Stimulated activated naive CD8-positive, alpha-beta T cell treated with anti-CD3 and anti-CD28 coated beads, Interleukin-15, Interleukin-2, amounts not matched to agents 100 U/mL and 50 U/mL, for 24 hours (primary cell): ENCODE measurements at places on chromosomes 5 and 9.

DNA sequence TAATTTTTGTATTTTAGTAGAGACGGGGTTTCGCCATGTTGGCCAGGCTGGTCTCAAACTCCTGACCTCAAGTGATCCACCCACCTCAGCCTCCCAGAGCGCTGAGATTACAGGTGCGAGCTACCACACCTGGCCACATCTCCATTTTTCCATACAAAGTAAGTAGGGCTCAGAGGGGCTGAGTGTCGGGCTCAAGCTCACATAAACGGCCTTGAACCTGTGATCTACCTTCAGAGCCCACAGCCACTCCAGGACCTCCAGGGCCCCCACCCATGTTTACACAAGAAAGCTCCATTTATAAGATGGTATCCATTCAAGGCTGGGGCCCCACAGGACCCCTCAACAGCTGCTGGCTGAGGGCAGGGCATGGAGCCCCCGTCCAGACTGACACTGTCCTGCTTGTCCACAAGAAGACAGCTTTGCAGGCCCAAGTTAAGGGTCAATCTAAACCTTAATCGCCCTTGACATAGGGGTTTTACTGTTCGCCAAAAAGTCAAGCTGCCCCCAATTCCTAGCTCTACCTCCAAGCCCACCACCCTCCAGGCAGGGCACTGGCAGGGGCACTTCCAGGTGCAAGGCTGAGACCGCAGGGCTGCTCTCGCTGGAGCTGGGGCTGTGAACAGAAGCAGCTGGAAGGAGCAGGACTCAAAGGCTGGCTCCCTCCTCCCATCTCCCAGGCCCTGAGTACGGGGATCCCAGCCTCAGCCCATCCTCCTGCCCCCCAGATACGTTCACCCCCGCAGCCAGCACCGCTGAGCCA, 18.9 kb downstream of the FAM78A start:
- DNase-seq, result peak; percentile 6

DNA sequence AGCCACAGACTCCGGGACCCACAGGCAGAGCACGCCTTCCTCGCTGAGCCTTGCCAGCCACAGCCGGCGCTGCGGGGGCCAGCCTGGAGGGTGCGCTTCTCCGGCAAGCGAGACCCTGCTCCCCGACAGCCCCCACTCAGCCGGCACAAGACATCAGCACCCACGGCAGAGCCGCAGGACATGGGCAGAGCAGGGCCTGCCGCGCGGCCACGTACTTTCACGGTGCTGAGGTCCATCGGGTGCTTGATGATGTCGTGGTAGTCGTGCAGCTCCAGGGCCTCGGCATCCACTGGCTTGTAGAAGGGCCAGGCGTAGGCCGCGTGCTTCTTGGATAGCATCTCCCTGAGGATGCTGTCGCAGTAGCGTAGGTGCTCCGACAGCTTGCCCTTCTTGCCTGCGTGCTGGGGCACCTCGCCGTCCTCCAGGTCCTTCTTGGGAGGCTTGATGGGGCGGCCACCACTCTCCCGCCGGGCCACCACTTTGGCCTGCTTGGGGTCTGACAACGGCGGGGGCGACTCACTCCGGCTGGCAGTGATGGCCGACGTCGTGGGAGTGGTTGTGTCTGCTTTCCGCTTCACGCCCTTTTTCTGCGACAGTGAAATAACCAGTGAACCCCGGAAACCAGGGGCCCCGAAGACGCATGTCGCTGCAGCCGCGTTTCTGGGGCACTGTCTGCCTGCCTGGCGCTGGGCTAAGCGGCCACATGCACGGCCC, 19.8 kb downstream of the BRD3 start:
- DNase-seq, result no peak

- no peak for DNase-seq
These were observed 136.8 kb downstream of the MVB12B start for GRCh38 chr9:126463426-126463825.

DNA sequence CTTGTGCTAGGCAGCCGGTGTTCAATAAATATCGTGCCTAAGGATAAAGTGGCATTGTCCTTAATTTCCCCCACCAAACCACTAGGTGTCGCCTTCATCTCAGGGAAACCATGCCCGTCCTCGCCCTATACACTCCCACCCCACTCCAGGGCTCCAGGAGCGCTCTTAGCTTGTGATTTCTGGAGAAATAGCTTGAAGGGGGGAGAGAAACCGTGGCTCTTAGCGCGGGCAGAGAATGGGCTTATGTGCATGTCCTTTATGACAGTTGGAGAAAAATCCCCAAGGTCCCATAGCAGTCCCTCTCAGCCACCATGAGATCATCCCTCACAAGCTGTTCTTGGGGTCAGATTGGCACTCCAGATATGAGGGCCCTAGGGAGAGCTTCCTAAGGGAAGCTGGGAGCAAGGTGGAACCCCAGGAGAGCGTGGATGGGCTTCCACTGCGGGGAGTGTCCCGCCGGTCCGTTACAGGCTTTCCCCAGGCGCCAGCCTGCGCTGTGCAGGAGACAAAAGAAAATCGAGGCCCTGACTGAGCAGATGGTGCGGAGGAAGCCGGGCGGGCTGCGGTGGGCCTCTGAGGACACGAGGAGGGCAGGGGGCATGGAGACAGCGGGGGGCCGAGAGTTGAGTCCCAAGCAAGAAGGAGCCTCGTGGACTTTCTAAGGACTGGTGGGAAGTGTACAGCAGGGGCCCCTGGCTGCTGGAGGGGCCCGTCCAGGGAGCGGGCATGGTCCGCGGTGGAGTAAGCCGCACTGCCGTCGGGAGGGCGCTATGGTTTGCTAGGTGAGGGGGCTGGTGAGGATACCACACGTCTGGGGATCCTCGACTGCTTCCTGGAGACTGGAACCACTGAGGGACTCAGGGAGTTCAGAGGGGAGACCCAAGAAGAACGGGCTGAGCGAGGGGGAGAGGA, 750 bp upstream of the NPR2 start:
- DNase-seq, result peak; percentile 54

DNA sequence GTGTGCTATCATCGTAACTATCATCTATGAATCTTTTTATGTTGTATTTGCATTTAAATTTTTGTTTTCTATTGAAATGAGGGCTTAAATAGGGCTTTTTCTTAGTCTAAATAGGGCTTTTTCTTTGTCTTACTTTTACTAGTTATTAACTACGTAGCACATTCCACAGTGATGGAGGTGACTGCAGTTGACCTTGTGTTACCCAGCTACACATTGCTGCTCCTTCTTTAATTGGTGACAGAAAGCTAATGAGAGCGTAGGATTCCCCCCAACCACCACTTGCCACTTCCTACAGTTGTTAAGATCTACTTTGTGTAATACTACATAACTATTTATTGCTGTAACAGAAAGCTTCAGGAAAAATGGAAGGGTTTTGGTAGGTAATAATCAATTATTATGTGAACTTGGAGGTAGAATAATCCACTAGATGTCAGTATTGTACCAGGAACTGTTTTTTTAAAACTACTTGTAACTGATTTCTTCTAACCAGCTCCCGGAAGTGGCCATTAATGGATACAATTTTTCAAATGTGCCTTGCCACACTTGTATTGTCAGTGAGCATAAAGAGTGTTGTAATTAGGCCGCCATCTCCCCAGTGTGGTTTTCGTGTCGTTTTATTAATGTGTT, 18.0 kb downstream of the MTRR start:
- DNase-seq, result no peak

- DNase-seq, result no peak
These were observed 42.0 kb downstream of the BICD2 start for GRCh38 chr9:92722386-92723298.

- no peak for DNase-seq
These were observed 294.2 kb upstream of the PTGER4 start for GRCh38 chr5:40385544-40385943.
